ENCODE measurements at places on chromosomes 3 and 15. TPM values are rescaled to one million over a fixed set of nuclear protein-coding genes. Genes with fewer than 3 reads are reported as not detected.

DNA sequence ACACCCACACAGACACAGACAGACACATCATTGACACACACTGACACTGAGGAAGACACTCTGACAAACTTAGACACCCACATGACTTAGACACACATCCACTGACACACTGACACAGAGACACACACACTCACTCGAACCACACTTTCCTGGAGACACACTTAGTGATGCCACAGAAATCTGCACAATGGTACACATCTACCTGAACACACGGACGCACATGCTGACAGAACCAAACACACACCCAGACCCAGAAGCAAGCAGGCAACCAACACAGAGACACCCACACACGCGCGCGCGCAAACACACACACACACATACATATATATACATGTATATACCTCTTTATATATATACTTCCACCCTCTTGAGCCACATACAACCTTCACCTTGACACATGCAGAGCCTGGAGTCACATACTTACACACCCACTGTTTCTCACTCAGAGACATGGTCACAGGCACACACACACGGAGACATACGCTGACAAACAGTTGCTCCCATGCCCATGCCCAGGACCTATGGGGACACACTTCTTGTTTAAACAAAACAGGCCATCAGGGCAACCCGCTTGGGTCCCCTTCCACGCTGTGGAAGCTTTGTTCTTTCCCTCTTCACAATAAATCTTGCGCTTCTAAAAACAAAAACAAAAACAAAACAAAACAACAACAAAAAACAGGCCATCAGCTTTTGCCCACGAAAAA is 913 bp upstream of the SCN5A start:
- DNase-seq, result no peak

- no peak for DNase-seq
Measured at GRCh38 chr3:51378726-51379125, 6.4 kb upstream of the MANF start.

GRCh38 chr15:84620626-84621025 is 19.8 kb downstream of the ZSCAN2 start:
- DNase-seq, result no peak

- no peak for DNase-seq
Measured at GRCh38 chr3:190504354-190505125, 9.3 kb upstream of the IL1RAP start.

DNA sequence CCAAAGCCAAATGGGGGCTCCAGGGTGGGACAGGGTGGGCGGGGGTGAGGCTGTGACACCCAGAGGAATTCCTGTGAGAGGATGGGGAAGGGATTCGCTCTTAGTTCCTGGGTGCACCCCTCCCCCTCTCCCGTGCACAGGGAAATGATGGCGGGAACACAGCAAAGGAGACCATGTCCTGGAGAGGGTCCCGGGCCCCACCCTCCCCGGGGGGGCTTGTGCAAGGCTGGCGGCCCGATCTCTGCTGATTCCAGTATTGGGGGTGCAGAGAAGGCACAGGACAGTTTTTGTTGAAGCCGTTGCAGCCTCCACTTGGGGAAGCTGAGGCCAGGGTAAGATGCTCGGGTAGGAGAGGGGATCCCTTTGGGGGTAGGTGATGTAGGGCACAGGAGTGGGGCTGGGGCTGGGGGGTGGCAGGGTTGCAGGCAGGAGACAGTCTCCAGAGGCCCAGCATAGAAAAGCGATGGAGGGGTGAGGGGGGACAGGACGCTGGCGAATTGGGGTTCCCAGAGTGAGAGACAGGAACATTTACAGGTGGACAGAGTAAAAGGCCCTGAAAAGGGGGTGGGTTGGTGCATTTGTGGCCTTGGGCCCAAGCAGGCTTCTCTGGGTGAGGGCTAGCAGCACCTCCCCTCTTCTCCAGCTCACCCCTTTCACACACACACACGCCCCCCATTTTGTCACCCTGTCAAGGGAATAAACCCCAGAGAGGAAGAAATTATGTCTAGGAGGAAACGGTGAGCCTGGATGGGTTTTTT is 38.5 kb downstream of the HMCES start:
- DNase-seq, result no peak

GRCh38 chr3:20074226-20075063 is 34.2 kb downstream of the KAT2B start:
- DNase-seq, result no peak

- DNase-seq, result no peak
Measured at GRCh38 chr3:172261054-172261453, 187.2 kb downstream of the GHSR start.

DNA sequence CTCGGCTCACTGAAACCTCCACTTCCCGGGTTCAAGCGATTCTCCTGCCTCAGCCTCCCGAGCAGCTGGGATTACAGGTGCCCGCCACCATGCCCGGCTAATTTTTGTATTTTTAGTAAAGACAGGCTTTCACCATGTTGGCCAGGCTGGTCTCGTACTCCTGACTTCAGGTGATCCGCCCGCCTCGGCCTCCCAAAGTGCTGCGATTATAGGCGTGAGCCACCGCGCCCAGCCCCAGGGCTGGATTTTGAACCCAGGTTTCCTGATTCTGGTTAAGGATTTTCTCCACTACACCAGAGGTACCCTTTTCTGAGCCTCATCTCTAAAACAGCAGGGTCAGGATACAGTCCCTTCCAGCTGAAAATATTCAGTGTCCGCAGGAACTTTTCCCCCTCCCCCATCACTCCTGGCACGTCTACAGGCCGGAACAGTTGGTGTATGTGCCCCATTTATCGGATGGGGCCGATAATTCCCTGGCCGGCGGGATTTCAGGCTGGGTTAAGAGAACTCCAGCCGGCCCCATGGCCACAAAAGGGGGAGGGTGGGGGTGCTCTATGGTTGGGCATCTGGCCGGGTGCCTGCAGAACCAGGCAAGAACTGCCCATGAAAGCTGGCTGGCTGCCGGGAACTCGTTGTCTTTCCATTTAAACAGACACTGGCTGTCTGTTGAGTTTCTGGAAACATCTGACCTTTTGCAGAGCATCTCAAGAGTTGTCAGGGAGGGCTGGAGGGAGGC is 26.8 kb upstream of the SEMA4B start:
- peak; percentile 82 for DNase-seq

DNA sequence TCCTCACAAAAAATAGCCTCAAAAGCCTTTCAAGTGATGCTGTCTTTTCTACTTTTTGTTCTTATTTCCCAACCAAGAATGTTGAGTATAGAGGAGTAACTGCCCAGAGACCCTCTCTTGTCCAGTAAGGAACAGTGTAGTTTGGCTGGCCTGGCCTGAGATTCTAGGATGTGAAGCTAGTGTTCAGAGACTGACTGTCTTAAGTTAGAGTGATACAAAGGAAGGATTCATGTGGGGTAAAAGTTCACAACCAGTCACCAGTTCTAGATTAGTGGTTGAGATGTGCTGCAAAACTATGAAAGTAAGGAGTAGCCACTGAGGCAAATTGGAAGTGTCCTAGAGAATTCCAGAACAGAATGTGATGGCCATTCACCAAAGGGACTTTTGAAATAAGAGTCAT is 49.1 kb downstream of the RSRC1 start:
- no peak for DNase-seq

- no peak for DNase-seq
Measured at GRCh38 chr3:129505341-129505740, 23.1 kb upstream of the RHO start.

- DNase-seq, result no peak
Measured at GRCh38 chr3:4986175-4986781, 7.0 kb downstream of the BHLHE40 start.

GRCh38 chr3:171198781-171199472 is 172.4 kb upstream of the SLC2A2 start:
- no peak for DNase-seq

- no peak for DNase-seq
Measured at GRCh38 chr3:186990277-186990676, 60.0 kb downstream of the ST6GAL1 start.

DNA sequence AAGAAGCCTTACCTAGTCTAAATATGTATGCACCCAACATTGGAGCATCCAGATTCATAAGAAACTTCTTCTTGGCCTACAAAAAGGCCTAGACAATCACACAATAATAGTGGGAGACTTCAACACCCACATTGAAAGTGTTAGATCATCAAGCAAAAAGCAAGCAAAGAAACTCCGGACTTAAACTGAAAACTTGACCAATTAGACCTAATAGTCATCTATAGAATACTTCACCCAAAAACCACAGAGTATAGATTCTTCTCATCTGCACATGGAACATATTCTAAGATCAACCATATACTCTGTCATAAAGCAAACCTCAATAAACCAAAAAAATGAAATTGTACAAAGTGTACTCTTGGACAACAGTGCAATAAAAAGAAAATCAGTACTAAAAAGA is 22.3 kb upstream of the OR5K4 start:
- DNase-seq, result no peak

DNA sequence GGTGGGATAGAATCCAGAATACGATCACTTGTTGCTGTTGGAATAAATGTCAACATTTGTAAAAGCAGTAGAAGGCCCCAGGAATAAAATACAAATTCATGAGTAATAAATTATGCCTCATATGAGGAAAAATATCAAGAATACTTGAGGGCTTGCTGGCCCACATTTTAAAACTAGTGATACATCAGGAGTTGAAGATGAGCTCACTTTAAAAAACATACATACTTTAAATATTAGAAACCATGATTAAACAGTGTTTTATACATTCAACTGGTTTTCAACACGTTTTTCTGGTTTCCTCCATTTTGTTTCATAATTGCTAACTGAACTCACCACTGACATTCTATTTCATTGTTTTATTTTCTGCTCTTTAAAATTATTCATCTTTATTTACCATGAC is 141.4 kb downstream of the TFG start:
- DNase-seq, result no peak

DNA sequence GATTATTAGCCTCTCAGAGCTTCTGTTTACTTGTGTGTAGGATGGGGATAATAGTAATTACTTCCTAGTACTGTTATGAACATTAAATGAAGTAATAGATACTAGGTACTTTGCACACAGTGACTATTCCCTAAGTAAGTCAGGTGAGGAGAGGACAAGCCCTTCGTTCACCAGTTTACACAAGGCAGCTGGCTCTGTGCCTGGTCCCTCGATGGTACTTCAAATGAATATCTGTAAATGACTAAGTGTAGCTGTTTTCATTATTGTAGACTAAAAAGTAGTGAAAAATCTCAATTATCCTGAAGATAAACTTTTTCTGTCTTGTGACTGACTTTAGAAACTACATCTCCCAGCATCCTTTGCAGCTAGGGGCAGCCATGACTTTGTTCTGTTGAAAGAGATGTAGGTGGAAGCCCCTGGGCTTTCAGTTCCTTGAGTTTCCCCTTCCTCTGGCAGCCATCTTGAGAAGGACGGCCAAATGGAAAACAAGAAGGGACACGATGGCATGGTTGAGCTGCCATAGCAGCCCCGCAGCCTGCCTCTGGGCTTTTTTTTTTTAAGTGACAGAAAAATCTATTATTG is 11.7 kb upstream of the WNT7A start:
- DNase-seq, result no peak

DNA sequence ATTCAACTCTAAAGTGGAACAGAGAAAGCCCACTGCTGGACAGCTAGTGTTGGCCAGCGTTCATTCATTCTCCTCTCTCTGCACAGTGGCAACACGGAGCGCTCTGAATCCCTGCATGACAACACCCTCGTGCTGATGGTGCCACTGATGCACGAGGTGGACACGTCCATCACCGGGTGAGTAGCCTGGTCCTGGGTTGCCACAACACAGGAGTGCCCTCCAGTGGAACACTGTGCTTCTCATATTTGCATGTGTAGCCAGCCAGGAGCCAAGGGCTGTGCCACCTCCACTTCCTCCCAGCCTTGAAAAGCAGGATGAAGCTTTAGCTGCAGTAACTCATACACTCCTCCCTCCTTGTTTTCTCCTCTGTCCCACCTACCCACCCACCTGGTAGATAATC is 120.0 kb upstream of the CTDSPL start:
- DNase-seq, result peak; percentile 22

DNA sequence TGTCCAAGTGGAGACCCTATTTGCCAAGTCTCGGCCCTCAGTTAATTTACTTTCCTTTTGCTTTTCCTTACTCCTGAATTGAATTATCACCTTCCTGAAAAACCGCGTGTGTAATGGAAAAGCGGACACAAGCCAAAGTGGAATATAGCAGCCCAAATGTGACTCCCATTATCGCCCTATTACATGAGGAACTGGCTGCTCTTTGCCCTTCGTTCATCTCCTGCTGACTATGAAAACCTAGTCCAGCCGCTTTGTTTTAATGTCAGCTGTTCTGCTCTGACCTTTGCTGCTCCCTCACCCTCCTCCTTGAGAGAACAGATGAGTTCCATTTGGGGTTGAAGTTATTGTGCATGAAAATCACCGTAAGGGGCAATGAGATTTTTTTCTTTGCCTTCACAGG is 632.7 kb upstream of the SUCLG2 start:
- no peak for DNase-seq

- peak; percentile 75 for DNase-seq
Measured at GRCh38 chr3:127455541-127456450, 134.7 kb downstream of the TPRA1 start.

- DNase-seq, result no peak
Measured at GRCh38 chr3:46734773-46735172, 17.1 kb upstream of the PRSS50 start.

- no peak for DNase-seq
Measured at GRCh38 chr3:107643038-107643883, 120.5 kb downstream of the BBX start.

DNA sequence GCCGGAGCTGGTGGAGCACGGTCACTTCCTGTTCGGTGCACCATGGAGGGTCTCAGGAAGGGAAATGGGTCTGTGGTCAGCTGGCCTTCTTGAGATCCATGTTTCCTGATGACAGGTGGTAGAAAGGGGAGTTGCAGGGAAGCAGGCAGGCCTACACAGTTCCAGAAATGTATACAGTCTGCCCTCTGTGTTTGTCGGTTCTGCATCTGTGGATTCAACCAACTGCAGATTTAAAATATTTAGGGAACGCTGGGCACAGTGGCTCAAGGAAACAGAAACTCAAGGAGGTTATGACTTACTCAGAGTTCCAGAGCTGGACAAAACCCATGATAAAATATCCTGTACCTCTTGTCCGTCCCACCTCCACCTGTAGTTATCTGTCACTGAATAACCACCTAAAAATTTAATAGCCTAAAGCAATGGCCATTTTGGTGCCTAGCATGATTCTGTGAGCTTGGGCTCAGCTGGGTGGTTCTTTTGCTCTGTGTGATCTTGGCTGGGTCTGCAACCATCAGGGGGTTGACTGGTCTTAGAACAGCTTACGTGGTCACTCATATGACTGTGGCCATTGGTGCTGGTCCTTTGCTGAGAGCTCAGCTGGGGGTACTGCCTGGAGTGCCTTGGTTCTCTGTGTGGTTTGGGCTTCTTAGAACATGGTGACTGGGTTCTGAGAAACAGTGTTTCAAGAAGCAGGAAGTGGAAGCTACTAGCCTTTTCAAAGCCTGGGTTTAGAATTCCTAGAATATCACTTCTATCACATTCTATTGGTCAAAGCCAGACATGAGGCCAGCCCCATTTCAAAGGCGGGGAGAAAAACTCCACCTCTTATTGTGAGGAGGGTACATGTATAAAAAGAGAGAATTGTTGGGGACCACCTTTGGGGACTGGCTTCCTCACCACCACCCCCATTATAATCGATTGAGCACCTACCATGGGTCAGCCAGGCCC is 239.7 kb upstream of the BHLHE40 start:
- no peak for DNase-seq

- DNase-seq, result no peak
Measured at GRCh38 chr3:24287755-24288450, 206.7 kb downstream of the THRB start.

GRCh38 chr3:175338775-175339535 is 479.8 kb downstream of the NAALADL2 start:
- DNase-seq, result peak; percentile 20

PLXND1 gene
- total RNA-seq, result 82.2 TPM

IMPG2 gene
- total RNA-seq, result 0.29 TPM

AMOTL2 gene
- 129 TPM for total RNA-seq

CHRM5 gene
- not detected for total RNA-seq

TSPAN3 gene
- 430 TPM for total RNA-seq

PLCD1 gene
- 43.9 TPM for total RNA-seq

RBPMS2 gene
- 41.3 TPM for total RNA-seq

GATA2 gene
- 22.8 TPM for total RNA-seq
